HCT116 (cell line): ENCODE measurements at places on chromosomes 6 and 20. TPM values are rescaled to one million over a fixed set of nuclear protein-coding genes. Genes with fewer than 3 reads are reported as not detected.
A peak's percentile ranks its signal among the peaks of the same experiment; 100 is the strongest.

Gene XKR7
- total RNA-seq: not detected

DNA sequence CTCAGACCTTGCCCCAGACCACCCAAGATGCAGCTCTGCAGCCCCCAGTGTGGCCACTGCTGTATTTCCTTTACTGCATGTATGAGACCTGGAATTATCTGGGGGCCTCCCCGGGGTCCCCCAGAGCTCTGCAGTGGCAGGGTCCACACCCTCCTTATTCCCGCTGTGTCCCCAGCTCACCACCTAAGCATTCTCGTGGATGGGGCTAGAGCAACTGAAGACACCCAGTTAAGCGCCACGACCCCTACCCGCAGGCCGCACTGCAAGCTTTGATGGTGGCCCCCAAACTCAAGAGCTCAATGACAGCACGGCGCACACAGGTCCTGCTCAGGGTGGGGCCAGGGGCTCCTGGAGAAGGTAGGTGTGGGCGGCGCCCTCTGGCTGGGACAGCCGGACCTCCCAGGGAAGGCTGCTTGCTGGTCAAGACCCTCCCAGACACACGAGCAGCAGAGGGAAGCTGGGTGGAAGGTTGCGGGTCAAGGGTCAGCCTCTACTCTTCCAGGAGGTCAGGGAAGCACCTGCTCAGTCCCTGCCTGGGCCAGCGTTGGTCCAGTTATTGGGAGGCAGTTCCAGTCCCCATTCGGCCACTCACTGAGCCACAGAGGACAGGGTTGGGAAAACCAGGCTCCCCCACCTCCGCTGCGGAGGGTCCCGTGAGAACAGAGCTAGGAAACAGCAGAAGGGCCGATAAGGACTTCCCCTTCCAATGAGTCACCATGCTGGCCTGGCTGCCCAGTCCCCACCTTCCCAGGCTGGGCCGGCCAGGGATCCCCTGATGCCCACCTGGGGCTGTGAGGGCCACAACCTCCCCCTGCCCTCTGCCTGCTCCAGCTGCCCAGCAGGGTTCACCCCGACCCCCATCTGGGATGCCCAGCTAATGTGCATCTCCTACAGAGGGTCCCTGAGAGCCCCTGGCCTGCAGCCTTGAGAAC, 2.9 kb downstream of the LAMA5 start:
- no peak for DNase-seq
- no peaks in the 10 kb centered on the region for H3K36me3 ChIP-seq
- H3K27ac ChIP-seq: peak overlapping the region; percentile 98
- peaks cover 86% of the 10 kb centered on the region for H3K4me1 ChIP-seq

DNA sequence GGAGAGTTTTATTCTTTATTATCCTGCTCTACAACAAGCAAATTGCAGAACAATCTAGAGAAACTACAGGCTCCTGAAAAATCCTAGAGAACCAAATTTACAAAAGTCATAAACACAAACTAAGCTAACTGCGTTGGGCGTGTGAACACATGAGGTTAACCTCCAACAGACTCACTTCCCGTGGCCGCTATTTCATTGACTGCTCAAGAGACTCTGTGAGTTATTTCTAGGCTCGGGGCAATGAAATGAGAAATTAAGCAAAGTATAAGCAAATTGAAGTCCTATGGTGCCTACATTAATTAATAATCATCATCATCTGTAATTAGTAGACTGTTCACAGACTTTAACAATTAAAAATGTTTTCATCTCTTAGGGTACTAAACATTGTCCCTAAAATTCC, 100.0 kb downstream of the MBOAT1 start:
- H3K4me1 ChIP-seq: peaks cover under 1% of the 10 kb centered on the region; the same call in 1 of the 2 replicates
- H3K27me3 ChIP-seq: no peaks in the 10 kb centered on the region
- no peak overlapping the region for H3K27ac ChIP-seq
- H3K4me3 ChIP-seq: no peak overlapping the region

- no peak overlapping the region for H3K27ac ChIP-seq
- DNase-seq: no peak
- no peaks in the 10 kb centered on the region for H3K36me3 ChIP-seq
- H3K4me3 ChIP-seq: no peak overlapping the region
These were observed 128.8 kb upstream of the STMND1 start for GRCh38 chr6:16973051-16973450.

- no peaks in the 10 kb centered on the region for H3K4me1 ChIP-seq
- no peak overlapping the region for H3K4me3 ChIP-seq
- H3K27ac ChIP-seq: no peak overlapping the region
- H3K27me3 ChIP-seq: no peaks in the 10 kb centered on the region
- H3K36me3 ChIP-seq: no peaks in the 10 kb centered on the region
These were observed 29.6 kb downstream of the RGS17 start for GRCh38 chr6:153101461-153101860.

DNA sequence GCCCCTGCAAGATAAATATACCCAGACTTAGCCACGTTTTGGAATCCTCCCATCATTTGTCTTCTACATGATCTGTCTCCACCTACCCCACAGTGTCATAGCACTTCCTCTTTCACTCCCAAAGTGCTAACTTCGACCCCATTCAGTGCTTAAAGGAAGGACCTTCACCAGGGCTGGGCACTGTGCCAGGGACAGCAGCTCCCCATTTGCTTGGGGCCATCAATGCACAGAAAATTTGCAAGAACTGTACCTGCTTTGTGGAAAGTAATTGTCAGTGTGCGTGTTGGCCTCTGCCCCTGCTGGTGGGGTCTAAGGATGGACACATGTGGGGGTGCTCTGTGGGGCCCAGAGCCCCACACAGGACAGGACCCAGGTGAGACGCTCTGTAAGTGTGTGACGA, 5.2 kb upstream of the BPIFA2 start:
- DNase-seq: no peak
- H3K27ac ChIP-seq: no peak overlapping the region
- peaks cover 22% of the 10 kb centered on the region for H3K4me1 ChIP-seq
- H3K27me3 ChIP-seq: peaks cover 14% of the 10 kb centered on the region

DNA sequence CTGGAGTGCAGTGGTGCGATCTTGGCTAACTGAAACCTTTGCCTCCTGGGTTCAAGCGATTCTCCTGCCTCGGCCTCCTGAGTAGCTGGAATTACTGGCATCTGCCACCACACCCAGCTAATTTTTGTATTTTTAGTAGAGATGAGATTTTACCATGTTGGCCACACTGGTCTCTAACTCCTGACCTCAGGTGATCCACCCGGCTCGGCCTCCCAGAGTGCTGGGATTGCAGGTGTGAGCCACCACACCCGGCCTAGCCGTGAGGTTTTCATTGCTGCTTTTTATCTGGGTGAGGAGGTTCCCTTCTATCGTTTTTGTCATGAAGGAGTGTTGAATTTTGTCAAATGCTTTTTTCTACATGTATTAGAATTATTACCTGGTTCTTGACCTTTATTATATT, 23.9 kb downstream of the SRC start:
- H3K4me3 ChIP-seq: no peak overlapping the region
- no peak for DNase-seq
- H3K27me3 ChIP-seq: no peaks in the 10 kb centered on the region

DNA sequence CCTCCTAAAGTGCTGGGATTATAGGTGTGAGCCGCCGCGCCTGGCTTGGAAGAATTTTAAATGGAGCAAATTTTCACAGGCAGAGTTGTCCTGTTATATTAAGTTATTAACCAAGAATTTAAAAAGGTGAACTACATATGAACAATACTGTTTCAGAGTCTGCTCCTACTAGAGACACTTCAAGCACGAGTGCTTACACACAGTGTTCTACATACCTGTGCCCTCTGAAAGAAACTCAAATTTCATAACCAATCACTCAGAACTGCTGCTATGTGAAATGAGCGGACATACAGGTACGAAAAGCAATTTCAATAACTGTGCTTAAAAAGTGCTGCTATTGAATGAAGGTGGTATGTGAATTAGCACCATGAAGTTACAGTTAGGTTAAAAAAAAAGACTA, 262.0 kb downstream of the SYNE1 start:
- DNase-seq: no peak
- H3K4me3 ChIP-seq: no peak overlapping the region
- no peaks in the 10 kb centered on the region for H3K27me3 ChIP-seq
- H3K27ac ChIP-seq: no peak overlapping the region
- H3K4me1 ChIP-seq: no peaks in the 10 kb centered on the region
- H3K36me3 ChIP-seq: no peaks in the 10 kb centered on the region
